ENCODE measurements at places on chromosomes 1 and 21.

- no peak for DNase-seq
Measured at GRCh38 chr1:10863886-10864285, 67.4 kb upstream of the CASZ1 start.

DNA sequence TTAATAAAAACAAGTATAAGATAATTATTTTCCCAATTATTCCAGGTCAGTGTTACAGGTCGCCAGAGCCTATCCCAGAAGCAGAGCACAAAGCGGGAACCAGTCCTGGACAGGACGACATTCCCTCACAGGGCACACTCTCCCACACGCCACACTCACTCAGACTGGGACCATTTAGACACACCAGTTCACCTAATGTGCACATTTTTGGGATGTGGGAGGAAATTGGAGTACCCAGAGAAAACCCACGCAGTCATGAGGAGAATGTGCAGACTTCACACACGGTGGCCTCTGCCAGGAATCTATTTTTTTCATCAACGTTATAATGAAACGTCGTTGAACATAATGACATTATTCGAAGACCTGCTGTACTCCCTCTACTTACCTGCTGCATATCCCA lies 20.5 kb upstream of the NRDC start:
- DNase-seq: no peak

- no peak for DNase-seq
Measured at GRCh38 chr1:19044471-19044870, 88.0 kb upstream of the IFFO2 start.

- DNase-seq: no peak
Measured at GRCh38 chr1:163610486-163610885, 288.7 kb downstream of the NUF2 start.

GRCh38 chr1:13730291-13730690 lies 30.3 kb downstream of the PRDM2 start:
- no peak for DNase-seq

GRCh38 chr1:184820956-184821355 lies 66.3 kb upstream of the EDEM3 start:
- no peak for DNase-seq

- DNase-seq: no peak
Measured at GRCh38 chr1:25109531-25109951, 122.8 kb downstream of the SYF2 start.

DNA sequence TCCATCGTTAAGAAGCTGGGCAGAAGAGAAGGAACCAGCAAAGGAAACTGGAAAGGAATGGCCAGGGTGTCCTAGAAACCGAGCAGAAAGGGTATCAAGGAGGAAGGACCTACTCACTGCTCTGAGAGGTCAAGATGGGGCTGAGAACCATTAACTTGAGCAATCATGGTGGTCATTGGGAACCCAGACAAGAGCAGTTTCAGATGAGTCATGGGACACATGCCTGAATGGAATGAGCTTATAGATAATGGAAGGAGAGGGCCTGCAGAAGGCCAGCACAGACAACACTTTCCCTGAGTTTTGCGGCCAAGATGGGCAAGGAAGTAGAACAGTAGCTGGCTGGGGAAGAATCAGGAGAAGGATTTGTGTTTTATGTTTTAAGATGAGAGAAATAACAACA lies 383.2 kb downstream of the KIF26B start:
- no peak for DNase-seq
